ENCODE measurements at places on chromosomes 1 and 21.

DNA sequence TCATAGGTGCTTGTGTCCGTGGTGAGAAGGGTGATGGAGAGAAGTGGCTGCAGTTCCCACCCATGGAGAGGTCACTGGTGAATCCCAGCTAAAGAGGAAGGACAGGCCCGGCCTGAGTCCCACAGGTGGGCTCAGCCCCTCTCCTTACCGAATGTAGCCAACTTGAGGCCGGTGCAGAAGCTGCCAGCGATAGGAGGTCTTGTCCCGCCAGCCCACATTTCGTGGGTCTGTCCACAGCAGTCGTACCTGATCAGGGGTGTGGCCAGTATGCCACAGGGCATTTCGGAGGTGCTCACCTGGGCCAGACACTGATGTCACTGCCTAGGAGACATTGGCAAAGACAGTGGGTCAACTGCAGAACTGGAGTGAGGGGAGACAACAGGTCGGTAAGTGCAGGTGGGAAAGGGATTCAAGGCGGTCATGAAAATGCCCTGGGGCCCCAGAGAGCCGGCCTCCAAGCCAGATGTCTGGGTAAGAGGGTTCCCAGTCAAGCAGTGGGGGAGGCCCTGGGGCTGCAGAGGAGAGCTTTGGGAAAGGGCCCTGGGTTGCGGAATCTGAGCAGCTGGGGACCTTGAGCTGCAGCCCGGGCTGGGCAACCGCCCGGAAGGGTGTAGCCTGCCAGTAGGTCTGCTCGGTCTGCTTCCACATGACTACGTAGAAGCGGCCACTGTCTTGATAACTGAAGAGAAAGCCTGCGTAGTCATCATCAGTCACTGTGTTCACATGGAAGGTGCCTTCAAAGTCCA lies 10.6 kb downstream of the THBS3 start:
- peaks cover 9% of the 10 kb centered on the region for H3K36me3 ChIP-seq
- no peaks in the 10 kb centered on the region for H3K27me3 ChIP-seq
- H3K27ac ChIP-seq, result no peak overlapping the region
- no peak overlapping the region for H3K4me3 ChIP-seq

- no peak overlapping the region for H3K27ac ChIP-seq
- H3K4me1 ChIP-seq, result no peaks in the 10 kb centered on the region
- no peaks in the 10 kb centered on the region for H3K27me3 ChIP-seq
Observed at GRCh38 chr1:212127221-212127620, 91.7 kb downstream of the DTL start.

- H3K27ac ChIP-seq, result no peak overlapping the region
- peaks cover 5% of the 10 kb centered on the region for H3K36me3 ChIP-seq
Observed at GRCh38 chr1:29094433-29094832, 29.3 kb downstream of the TMEM200B start.

DNA sequence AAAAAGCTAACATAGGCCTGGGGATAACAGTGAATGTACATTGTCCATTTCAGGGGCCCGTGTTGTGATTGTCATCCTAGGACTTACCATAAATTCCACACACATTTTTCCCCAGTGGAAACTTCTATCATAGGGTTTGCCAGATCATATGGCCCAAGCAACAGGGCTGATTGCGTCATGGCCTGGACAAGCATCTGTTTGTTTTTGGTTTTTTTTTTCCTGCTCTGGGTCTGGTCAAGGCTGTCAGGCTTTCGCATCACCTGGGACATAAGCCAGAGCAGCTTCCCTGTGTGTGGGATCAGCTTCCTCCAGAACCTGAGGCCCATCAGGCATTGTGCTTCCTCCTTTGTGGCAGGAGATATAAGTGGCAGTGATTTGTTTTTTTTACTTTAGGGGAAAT lies 598.5 kb upstream of the USP24 start:
- DNase-seq, result no peak
- H3K4me1 ChIP-seq, result peaks cover 24% of the 10 kb centered on the region
- no peaks in the 10 kb centered on the region for H3K36me3 ChIP-seq
- no peaks in the 10 kb centered on the region for H3K27me3 ChIP-seq

- H3K36me3 ChIP-seq, result no peaks in the 10 kb centered on the region
- DNase-seq, result no peak
- H3K27ac ChIP-seq, result no peak overlapping the region
- peaks cover 37% of the 10 kb centered on the region for H3K4me1 ChIP-seq
- no peaks in the 10 kb centered on the region for H3K27me3 ChIP-seq
Observed at GRCh38 chr21:32131960-32132359, 146.9 kb downstream of the MIS18A start.

GRCh38 chr1:230548357-230548756 lies 93.9 kb upstream of the COG2 start:
- no peaks in the 10 kb centered on the region for H3K4me1 ChIP-seq
- H3K27me3 ChIP-seq, result no peaks in the 10 kb centered on the region
- no peak for DNase-seq
- no peak overlapping the region for H3K4me3 ChIP-seq
- no peak overlapping the region for H3K27ac ChIP-seq

DNA sequence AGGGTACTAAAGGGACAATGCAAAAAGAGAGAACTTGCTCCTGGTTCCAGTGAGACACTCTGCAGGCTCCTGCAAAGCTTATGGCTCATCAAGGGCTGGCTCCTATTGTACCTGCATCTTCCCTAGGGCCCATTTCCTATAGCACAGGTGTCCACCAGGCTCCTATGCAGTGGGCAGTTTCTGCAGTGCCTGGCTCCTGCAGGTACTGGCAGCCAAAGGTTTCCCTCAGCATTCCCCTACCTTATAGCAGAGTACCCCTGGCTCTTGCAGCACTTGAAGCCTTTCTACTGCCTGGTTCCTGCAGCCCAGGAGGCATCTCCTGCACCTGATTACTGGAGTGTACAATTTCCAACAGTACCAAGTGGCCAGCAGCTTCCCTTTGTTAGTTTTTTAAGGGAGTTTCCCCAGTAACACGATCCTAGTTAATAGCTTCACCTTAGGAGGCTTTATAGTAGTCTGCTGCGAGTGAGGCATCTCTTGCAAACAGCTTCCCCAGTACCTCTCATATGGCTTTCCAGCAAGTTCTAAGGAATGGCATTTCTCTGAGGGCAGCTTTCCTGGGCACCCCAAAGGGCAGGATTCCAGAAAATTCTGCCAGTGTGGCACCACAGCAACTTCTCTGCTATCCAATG lies 141.7 kb downstream of the DENND1B start:
- DNase-seq, result no peak
- H3K36me3 ChIP-seq, result peaks cover 5% of the 10 kb centered on the region
- H3K4me1 ChIP-seq, result no peaks in the 10 kb centered on the region
- no peak overlapping the region for H3K4me3 ChIP-seq
- no peak overlapping the region for H3K27ac ChIP-seq
- H3K27me3 ChIP-seq, result no peaks in the 10 kb centered on the region

Data from thoracic aorta (tissue), 2 donors.